HT1080 (cell line): ENCODE measurements at places on chromosomes 12 and 14. TPM values are rescaled to one million over a fixed set of nuclear protein-coding genes. Genes with fewer than 3 reads are reported as not detected.

Gene LRTM2
- total RNA-seq: not detected in 2 replicates

Gene DGLUCY
- 24.9 and 26.4 TPM in 2 replicates for total RNA-seq

Gene NR1H4
- not detected in 2 replicates for total RNA-seq

- peak; percentile 62 for DNase-seq
Observed at GRCh38 chr12:3275171-3276041, 198.2 kb downstream of the TSPAN9 start.

GRCh38 chr14:61221906-61222305 lies 59.2 kb downstream of the TMEM30B start:
- DNase-seq: no peak

- DNase-seq: no peak
Observed at GRCh38 chr14:66380143-66380542, 106.0 kb upstream of the CCDC196 start.

DNA sequence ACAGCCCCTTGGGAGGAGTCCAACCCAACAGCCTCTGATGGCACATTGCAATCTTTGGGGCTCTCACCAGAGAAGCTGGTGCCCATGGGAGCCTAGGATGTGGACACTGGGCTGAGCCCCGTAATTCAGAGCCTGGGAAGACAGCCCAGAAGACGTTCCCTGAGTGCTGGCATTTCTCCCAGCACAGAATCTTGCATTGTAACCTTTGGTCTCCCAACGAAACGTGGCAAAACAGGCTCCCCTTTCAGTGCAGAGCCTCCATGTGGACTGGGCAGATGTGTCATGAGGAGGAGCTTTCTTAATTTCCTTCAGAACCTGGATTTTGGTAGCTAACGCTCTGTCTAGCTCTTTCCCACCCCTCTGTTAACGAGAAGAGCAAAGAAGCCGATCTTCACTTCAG lies 26.3 kb downstream of the BATF start:
- no peak for DNase-seq

DNA sequence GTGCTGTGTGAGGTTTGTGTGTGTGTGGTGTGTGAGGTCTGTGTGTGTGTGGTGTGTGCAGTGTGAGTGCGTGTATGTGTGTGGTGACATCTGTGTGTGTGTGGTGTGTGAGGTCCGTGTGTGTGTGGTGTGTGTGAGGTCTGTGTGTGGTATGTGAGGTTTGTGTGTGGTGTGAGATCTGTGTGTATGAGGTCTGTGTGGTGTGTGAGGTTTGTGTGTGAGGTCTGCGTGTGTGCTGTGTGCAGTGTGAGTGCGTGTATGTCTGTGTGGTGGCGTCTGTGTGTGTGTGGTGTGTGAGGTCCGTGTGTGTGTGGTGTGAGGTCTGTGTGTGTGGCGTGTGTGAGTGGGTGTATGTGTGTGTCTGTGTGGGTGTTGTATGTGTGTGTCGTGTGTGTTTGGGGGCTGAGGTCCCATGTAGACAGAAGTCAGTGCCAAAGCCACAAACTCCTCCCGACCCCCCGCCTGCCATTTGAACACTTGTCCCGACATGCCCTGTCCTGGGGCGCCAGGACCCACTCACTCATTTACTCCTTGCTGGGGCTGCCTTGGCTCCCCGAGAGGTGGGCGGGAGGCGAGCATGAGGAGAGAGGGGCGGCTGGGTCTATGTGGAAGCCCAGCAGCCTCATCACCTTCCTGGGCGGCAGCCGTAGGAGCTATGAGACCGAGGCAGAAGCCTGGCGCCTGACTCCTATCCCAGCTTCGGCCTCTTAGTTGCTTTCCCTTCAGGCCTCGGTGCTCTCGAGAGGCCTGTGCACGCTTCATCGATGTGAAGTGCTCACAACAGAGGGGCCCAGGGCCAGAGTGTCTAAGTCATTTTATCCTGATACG lies 20.5 kb downstream of the RILPL1 start:
- DNase-seq: no peak

DNA sequence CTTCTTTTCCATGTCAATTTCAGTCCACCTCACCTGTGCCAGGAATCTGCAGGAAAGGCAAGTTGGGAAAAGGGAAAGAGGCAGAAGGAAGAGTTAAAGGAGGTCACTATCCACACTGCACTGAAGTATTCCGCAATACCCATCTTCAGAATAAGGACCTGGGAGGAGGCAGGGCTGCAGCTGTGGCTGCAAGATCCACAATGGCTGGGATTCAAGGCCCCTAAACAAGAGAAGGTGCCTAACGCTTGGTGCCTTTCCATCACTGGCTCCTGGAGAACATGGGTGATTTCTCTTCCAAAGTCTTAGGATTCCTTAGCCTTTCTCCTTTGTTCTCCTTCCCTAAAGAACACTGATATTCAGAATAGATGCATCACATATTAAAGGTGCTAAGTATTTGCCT lies 204.0 kb downstream of the GRIN2B start:
- DNase-seq: no peak

DNA sequence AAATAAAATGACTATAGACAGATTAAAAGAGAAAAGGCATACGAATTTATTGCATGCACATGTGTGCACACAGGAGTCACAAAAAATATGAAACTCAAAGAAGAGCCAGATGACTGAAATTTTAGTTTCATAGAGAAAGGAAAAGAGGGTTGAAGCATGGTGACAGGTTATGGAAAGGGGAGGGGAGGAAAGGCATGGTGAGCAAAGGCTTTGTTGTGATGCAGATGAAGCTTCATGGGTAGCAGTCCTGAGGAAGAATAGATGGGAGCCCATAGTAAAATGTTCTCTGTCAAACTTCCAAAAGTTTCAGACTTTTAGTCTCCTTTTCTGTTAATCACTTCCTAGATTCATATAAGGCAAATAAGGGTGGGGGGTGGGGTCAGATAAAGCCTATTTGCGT lies 612.7 kb upstream of the ATP2B1 start:
- no peak for DNase-seq
